ENCODE measurements at places on chromosomes 11 and 22.

- no peak for DNase-seq
Measured at GRCh38 chr11:110071197-110071596, 22.0 kb upstream of the ZC3H12C start.

DNA sequence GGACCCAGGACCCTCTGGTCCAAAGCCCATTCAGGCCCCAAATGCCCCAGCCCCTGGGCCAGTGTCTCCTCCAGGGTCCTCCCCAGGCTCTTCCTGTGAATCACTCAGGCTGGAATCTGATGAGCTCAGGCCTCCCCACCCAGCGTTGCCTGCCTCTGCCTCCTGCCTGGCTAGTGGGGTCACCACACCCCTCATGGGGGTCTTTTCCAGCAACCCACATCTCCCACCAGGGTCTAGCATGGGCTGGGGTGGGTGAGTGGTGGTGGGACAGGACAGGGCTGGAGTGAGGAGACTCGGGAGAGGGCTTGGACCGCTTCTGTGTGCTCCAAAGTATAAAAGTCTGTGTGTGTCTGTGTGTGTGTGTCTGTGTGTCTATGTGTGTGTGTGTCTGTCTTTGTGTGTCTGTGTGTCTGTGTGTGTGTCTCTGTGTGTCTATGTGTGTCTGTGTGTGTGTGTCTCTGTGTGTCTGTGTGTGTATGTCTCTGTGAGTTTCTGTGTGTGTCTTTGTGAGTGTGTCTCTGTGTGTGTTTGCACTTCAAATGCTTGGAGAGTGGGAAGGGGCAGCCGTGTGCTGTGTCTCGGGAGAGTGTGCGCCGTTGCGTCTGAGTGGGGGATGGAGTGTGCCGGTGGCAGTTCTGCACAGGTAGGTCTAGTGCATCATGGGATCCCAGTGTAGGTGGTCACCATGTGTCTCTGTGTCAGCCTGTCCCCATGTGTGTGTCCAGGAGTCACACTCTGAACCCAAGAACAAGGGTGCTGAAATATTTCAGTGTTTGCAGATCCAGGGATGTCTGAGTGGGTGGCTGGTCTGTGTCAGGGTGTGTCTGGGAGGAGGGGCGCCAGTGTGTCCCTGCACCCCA lies 8.8 kb downstream of the RIN1 start:
- DNase-seq: no peak

DNA sequence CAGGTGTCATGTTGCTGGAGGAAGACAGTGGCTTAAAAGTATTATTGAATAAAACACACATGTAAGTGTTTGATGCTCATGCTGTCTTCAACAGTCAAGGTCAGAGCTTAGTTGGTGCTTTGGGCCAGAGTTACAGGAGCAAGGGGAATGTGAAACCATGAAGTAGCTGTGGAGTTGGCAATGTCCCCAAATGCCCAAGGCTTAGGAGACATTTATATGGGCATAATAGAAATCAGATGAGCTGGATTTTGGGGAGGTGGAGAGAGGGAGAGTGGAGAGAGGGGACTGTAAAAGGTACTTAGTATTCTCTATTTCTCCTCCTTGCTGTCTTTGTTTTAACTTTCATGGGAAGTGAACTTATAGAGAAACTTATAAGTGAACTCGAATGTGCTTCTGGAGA lies 407.8 kb downstream of the ETS1 start:
- DNase-seq: no peak

- DNase-seq: no peak
Measured at GRCh38 chr11:62105667-62106191, 18.1 kb upstream of the INCENP start.

DNA sequence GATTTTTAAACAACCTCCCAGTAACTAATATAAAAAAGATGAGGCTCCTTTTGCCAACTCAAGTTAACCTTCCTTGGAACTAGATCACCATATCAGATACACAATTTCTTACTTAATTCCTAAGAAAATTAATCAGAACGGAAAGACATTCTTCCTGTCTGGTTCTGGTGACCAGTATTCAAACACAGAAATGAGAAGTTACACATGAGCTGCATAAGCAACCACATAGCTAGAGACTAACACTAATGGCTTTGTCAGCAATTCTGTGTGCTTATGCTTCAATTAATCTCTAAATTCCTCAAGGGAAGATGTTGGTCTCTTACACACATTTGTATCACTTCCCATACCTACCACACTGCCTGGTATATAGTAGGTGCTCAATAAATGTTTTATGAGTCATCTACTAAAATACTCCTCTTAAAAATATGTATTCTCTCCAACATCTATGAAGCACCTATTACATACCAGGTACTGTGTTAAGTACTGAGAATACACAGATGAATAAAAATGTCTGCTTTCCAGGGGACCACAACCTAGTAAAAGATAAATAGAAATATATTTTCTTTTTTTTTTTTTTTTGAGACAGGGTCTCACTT lies 54.5 kb downstream of the GAB2 start:
- DNase-seq: no peak

DNA sequence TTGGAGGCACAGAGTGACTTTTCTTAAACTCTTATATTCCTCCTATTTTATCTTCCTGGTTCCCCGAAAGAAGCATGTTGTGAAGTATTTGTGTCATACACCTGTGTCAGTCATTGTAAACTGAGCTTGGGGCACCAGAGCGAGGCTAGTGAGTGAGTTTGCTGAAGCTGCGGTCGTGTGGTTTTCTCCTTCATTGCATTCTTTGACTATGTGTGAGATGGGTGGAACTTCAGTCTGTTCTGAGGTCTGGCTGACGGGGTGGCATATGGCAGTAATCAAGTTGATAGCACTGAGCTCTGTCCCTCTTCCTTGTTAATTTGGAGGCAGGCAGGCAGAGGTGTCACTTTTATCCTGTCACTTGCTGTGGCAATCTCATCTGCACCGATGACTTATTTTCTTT lies 4.2 kb downstream of the VPS26B start:
- DNase-seq: no peak

GRCh38 chr11:33110083-33110482 lies 51.2 kb downstream of the CSTF3 start:
- no peak for DNase-seq

- no peak for DNase-seq
Measured at GRCh38 chr22:31556627-31557203, 60.4 kb downstream of the SFI1 start.
